ENCODE measurements at places on chromosomes 12 and 14. TPM values are rescaled to one million over a fixed set of nuclear protein-coding genes. Genes with fewer than 3 reads are reported as not detected.

The TSHR gene
- 0.17 TPM for total RNA-seq

The NR1H4 gene
- total RNA-seq = not detected

The SLC15A5 gene
- not detected for total RNA-seq

DNA sequence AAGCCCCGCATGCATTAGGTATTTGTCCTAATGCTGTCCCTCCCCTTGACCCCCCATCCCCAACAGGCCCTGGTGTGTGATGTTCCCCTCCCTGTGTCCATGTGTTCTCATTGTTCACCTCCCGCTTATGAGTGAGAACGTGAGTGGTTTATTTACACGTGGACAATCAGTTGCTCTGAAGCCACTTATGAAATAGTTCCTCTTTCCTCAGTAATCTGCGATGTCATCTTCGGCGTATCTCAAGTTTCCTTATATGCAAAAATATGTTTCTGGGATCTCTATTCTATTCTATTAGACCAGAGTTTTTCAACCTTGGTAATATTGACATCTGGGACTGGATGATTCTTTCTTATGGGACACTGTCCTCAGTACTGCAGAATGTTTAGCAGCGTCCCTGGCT is 56.0 kb upstream of the DCD start:
- no peak overlapping the region for H3K27ac ChIP-seq
- no peak overlapping the region for H3K4me3 ChIP-seq
- H3K27me3 ChIP-seq = peaks cover 5% of the 10 kb centered on the region
- H3K4me1 ChIP-seq = no peaks in the 10 kb centered on the region
- no peaks in the 10 kb centered on the region for H3K36me3 ChIP-seq

- no peak for DNase-seq
- peaks cover 99% of the 10 kb centered on the region for H3K4me1 ChIP-seq
- peak overlapping the region; percentile 84 for H3K27ac ChIP-seq
- peak overlapping the region; percentile 61 for H3K4me3 ChIP-seq
- H3K27me3 ChIP-seq = no peaks in the 10 kb centered on the region
Measured at GRCh38 chr14:69667938-69668335, 56.5 kb downstream of the SUSD6 start.

DNA sequence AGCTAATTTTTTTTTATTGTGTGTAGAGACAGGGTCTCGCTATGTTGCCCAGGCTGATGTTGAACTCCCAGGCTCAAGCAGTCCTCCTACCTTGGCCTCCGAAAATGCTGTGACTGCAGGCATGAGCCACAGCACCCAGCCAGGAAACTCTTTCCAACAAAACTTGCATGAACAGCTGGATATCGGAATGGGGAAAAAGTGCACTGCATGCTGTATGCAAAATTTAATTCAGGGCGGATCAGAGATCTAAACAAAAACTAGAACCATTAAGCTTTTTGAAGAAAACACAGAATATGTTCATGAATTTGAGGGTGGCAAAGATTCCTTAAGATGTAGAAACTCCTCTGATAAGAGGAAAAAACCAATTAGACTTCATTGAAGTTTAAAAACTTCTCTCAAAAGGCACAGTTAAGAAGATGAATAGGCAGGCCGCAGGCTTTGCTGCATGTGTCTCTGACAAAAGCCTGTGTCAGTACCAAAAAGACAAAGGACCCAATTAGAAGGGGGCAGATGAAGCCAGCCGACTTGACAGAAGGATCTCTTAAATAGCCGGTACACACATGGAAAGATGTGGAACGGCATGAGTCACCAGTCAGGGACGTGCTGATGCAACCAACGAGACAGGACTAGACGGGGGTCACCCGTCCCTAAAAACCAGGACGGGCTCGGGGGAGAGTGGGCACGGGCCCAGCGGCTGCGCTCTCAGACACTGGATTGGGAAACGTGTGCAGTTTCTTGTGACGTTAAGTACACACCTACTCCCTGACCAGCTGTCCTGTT is 34.8 kb upstream of the MMP17 start:
- H3K4me1 ChIP-seq = peaks cover 17% of the 10 kb centered on the region
- no peak for DNase-seq
- no peaks in the 10 kb centered on the region for H3K27me3 ChIP-seq
- no peak overlapping the region for H3K27ac ChIP-seq
- H3K4me3 ChIP-seq = no peak overlapping the region

GRCh38 chr14:87866116-87866515 is 126.9 kb downstream of the GALC start:
- H3K4me1 ChIP-seq = no peaks in the 10 kb centered on the region
- DNase-seq = no peak
- no peaks in the 10 kb centered on the region for H3K36me3 ChIP-seq
- no peaks in the 10 kb centered on the region for H3K27me3 ChIP-seq
- H3K4me3 ChIP-seq = no peak overlapping the region
- H3K27ac ChIP-seq = no peak overlapping the region
